ENCODE measurements at places on chromosomes 11 and 22.

DNA sequence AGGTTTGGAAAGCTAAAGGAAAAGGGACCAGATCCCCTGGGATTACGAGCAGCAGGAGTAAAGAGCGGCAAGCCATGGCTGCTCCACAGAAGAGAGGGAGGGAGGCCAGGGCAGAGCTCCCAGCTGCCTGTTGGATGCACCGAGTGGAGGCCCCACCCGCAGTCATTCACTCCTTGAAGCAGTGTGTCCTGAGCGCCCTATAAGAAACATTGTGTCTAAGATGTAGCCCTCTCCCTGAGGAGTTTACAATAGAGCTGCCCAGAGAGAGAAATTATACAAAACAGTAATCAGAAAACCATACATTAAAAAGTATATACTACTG lies 54.7 kb upstream of the CSNK2A3 start:
- DNase-seq, result no peak

GRCh38 chr22:41699264-41700107 lies at the start of gene MEI1:
TSS of gene MEI1 (plus strand) at chr22:41699503. CDS start at chr22:41699539, 36 bp downstream.
- peak; percentile 89 for DNase-seq

DNA sequence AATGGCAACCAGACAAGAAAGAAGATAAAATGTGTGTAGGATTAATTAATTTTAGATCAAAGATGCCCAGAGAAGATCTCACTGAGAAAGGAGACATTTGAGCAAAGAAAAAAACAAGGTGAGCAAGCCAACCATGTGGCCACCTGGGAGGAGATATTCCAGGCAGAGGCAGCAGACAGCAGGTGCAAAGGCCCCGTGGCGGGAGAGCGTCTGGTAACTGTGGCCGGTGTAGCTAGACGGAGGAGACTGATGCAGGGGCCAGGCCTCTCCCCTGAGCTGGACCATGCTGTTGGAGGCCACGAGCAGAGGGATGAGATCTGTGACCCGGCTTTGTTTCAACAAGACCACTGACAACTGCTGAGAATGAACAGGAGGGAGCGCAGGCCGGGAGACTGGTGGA lies 23.6 kb downstream of the NECTIN1 start:
- DNase-seq, result no peak

DNA sequence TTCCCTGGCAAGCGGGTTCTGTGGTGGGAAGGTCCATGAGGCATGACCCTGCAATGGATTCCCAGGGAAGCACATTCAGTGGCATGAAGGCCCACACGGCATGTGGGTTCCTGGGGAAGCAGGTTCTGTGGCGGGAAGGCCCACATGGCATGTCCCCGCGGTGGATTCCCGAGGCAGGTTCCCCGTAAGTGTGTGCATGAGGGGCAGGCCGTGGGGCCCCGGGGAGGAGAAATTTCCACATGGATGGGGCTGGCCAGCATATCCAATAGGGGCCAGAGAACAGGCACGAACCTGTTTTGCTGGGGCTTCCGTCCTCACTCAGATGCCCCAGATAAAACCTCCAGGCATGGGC lies 83.7 kb downstream of the PHF21B start:
- DNase-seq, result no peak

GRCh38 chr22:32331236-32331917 lies 26.3 kb upstream of the RFPL3 start:
- DNase-seq, result no peak
